NCI-H187 treated with DMSO at 0.1 percent for 48 hours (cell line): ENCODE measurements at places on chromosomes 3 and 15.

DNA sequence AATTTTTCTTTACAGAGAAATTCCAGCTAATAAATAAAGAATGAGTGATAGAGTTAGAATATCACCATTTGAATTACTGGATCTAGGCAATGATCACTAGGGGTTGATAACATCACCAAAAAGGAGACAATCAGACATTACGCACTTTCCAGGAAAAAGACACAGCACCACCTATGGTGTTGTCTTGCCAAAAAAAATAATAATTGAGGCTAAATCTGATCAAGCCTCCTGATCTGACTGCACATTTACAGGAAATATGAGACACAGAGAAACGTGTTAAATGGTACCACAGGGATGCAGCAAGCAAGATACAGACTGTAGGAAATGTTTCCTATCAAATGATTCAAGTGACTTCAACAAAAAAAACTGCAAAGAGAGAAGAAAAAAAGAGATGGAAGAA is 92.8 kb downstream of the EOMES start:
- DNase-seq: no peak

DNA sequence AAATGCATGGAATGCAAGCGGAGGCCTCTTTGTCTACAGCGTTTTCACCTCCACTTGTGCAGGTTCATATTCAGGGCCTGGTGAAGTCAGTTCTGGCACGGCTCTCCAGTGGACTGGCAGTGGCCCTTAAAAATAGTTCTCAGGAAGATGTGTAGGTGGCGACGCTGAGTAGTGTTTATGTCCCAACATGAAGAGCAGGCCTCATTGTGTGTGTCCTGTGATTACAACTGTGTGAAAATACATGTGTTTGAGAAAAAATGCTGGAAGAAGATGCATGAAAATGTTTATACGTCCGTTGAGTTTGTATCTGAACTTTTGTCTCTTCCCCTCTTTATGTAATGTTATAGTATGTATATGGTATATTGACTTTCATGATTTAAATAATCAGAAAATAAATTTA is 7.2 kb downstream of the LIPC start:
- DNase-seq: peak; percentile 21

- no peak for DNase-seq
Measured at GRCh38 chr3:28328188-28329151, 20.1 kb upstream of the ZCWPW2 start.

- no peak for DNase-seq
Measured at GRCh38 chr3:14224895-14225294, 46.3 kb downstream of the LSM3 start.

- no peak for DNase-seq
Measured at GRCh38 chr3:133944181-133944580, 48.5 kb upstream of the RAB6B start.

DNA sequence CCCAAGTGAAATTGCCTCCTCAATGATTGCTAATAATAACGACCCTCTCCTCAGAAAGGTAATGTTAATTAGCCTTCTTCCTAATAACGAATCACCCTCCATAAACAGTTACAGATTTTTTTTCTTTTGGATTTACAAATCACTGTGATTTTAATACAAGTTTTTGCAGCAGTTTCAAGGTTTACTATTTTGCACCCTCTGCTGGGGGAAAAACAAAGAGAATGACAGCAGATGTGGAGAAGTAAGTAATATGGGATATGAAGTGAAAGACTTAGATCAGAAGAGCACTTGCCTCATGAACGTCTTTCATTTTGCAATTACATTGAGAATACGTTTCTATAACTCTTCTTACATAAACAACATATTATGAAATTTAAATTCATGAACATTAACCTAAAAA is 16.1 kb upstream of the CNTN3 start:
- no peak for DNase-seq

GRCh38 chr15:74791667-74792066 is 9.8 kb downstream of the CSK start:
- DNase-seq: no peak

DNA sequence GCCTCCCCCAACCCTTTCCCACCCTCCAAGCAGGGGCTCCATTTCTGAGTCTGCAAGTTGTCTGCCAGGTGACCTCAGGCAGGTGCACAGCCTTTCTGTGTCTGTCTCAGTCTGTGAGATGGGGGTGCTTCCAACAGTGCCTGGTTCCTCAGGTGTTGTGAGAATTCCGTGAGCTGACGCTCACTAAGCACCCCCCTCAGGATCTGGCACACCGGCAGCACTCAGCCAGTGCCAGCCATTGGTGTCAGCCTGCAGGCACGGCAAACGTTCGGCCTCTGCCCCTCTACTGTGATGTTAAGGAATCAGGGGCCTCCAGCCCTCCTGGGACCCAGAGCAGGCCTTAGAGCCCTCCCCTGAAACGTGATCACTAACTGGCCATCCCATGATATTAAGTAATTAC is 2.4 kb downstream of the KLF15 start:
- DNase-seq: no peak
